ENCODE measurements at places on chromosomes 5 and 9.

- DNase-seq: no peak
Observed at GRCh38 chr9:93662952-93663572, 86.7 kb downstream of the PHF2 start.

DNA sequence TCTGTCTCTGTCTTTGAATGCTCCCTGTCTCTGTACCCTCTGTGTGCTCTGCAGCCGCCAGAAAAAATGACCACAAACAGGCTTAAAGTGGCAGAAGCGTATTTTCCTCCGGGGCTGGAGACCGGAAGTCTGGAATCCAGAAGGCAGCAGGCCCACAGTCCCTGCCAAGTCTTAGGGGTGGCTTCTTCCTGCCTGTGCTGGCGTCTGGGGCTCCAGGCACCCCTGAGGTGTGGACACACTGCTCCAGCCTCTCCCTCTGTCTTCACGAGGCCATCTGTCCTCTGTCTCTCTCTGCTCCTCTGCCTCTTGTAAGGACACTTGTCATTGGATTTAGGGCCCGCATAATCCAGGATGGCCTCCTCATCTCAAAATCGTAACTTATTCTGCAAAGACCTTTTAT, 298.4 kb upstream of the IRX4 start:
- DNase-seq: no peak

GRCh38 chr9:18761742-18762300, 271.2 kb downstream of the SAXO1 start:
- no peak for DNase-seq

DNA sequence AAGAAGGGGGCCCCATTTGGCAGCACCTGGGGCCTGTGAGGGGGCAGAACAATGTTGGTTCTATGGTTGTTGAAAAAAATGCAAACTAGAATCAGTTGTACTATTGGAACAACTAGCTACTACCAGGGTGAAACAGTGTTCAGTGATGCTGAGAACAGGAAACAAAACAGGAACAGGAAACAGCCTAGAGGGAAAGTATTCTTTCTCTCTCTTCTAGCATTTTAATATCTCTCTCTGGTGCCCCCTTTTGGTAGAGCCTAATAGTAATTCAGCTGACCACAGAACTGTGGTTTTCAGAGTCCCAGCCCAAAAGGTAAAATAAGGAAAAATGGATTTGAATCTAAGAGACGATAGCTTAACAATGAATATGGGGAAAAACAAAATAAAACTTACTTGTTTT, 138.0 kb upstream of the KCNN2 start:
- no peak for DNase-seq

- DNase-seq: no peak
Observed at GRCh38 chr5:113807427-113807991, 294.0 kb downstream of the YTHDC2 start.

GRCh38 chr9:138007918-138008841, 130.6 kb downstream of the CACNA1B start:
- no peak for DNase-seq

GRCh38 chr9:133584559-133585476, 24.4 kb downstream of the FAM163B start:
- DNase-seq: peak; percentile 82

DNA sequence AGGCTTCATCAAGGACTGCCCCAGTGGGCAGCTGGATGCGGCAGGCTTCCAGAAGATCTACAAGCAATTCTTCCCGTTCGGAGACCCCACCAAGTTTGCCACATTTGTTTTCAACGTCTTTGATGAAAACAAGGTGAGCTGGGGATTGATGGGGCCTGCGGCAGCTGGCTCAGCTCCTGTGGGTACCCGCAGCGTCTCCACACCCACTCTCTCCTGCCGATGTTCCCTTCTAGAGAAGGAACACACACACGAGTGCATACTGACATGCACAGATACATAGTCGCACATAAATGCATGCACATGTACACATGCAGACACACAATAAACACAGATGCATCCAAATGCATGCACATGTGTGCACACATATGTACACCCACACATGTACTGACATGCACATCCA, 45.6 kb downstream of the NCS1 start:
- DNase-seq: no peak

GRCh38 chr5:141402553-141403243, at the start of gene PCDHGA9:
Gene PCDHGA9, plus strand, starts transcription at chr5:141402778. Its CDS starts 175 bp downstream, at chr5:141402953.
- DNase-seq: no peak

DNA sequence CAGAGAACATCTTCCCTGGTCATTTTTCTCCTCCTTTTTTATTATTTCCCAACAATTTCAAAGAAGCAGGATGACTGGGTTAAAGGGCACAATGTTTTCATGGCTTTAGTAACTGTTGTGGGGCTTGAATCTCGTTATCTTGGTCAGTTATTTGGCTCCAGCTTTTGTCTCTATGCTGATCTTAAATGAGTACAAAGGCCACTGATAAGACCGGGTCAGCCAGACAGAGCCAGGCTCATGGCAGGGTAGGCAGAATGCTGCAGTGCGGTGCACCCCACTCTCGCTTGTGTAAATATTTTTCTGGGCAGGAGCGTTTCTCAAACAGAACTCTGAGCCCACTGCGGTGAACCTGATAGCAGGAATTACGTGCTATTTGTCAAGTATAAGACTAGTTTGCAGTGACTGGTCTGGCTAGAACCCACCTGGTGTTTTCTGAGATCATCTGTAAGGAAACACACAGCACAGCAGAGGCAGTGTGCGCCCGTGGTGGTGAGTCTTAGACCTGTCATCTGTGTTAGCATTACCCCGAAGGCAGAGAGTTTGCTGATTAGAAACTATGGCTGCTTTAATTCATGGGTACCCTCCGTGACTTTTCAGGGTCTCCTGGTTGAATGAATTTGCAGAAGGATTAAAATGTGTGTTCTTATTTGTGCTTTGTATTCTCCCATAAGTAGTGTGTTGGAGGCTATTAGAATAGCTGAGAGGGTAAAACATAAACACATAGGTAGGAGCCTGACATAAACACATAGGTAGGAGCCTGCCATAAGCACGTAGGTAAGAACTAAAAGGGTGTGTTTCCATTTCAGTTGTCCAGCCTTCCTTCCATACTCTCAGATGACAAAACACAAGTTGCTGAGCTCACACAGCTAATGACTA, 158.6 kb upstream of the DMRT1 start:
- no peak for DNase-seq

DNA sequence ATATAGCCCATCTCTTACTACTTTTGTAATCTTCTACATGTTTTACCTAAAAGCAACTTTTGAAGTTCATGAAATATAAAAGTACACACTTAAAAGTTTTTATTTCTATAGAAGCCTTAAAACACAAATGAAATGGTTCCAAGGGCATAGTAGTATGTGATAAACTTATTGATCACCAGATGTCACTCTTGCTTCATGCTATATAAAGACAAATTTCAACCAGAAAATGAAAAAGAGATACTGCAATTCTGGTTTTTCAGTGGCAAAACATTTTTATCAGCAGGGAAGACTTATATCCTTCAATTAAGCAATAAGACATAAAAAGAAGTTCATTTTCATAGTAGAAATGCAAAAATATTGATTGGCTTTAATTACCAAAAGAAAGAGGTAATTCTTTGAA, 69.4 kb upstream of the FBXL17 start:
- no peak for DNase-seq

DNA sequence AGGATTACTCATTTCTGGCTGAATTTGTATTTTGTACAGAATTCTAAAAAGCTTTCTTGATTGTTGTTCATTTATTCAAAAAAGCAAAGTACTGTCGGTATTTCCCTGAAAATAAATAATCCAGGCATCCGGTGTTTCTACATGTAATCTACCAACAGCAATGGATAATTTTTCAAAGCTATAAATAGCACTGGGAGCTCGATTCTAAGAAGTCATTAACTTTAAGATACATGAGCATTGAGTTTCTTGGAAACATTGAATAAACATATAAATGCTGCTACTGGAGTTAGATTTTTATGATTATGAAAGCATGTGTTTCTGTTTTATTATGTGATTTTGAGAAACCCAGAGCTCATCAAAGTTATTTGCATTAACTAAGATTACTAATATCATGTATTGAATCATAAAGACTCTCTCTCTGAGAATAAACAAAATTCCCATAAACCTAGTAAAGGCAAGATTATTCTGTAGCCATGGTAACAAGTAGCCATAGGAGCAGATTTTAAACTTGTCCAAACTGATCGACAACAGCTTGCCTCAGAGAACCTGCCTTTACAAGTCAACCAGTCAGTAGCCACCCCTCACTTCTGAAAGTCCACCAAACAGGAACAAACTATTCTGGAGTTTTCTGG, 197.0 kb downstream of the DRD1 start:
- DNase-seq: no peak

DNA sequence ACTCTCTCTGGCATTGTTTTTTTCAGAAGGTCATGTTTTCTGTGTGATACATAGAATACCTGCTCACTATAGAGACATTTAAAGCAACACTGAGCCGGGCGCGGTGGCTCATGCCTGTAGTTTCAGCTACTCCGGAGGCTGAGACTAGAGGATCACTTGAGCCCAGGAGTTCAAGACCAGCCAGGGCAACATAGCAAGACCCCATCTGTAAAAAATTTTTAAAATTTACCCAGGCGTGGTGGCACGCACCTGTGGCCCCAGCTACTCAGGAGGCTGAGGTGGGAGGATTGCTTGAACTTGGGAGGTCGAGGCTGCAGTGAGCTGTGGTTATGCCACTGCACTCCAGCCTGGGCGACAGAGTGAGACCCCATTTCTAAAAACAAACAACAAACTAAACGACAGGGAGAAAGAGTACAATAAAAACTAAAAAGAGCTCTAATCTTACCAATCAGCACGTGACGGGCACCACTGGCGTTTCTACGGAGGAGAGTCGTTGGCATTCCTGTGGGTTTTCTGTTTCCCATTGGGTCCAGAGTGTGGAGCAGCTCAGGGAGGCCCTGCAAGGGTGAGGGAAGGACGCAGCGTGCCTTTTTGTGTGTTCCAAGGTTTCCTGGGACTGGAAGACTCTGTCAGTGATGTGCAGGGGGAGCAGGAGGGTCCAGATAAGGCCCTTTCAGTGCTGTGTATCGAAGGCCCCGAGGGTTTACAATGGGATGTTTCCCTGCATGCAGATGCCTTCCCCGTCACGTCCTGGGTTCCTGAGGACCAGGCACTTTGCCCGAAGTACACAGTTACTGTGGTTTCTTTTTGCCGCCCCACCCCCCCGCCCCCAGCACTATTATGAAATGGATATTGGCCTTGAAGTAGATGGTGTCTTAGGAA, 7.2 kb upstream of the RNU6ATAC start:
- DNase-seq: no peak

GRCh38 chr9:121768416-121769015, 117.1 kb downstream of the DAB2IP start:
- DNase-seq: no peak

DNA sequence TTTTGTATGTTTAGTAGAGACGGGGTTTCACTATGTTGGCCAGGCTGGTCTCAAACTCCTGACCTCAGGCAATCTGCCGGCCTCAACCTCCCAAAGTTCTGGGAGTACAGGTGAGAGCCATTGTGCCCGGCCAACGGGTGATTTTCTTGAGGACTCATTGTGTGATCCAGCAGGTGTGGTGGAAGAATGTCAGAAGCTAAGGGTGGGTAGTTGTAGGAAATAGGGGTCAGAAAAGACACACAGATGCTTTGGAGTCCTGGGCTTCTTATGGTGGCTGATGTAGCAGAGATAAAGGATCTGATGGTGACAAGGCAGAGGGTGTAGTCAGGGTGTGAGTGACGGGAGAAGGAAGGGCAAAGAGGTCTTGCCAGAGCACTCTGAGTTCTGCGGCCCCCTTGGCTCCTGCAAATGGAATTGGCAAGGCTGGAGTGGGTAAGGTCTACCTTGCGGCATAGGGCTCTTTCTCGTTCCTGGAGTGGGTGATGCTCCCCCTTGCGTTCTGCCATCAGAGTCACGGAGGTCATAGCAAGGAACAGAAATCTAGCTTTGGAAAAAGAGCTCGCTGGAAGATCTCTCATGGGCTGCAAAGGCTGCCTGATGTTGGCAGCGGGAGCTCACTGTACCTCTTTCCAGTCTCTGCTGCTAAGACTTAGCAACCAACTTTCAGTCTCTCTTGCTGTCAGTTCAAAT, 97.2 kb downstream of the SREK1 start:
- no peak for DNase-seq

- DNase-seq: no peak
Observed at GRCh38 chr5:10471677-10472076, 30.0 kb downstream of the ROPN1L start.

DNA sequence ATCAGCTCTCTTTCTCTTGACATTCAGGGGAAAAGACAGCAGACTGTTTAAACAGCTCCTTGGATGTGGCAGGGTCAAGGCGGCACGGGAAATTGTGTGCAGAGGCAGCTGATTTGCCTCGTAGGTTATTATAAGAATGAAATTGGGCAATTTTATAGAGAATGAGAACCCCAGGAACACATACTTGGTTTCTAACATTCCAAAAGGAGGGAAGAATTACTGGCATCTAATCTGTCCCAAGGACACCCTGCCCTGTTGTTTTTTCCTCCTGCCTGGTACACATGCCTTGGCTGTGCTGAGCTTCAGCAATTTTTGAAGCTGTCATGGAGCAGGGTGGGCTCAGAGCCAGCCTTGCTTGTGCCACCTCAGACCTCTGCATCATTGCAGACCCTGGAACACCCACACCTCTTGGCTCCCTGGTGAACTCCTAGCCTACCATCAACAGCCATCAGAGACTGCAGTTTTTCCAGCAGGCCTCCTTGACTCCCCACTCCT, 143.6 kb downstream of the BOD1 start:
- no peak for DNase-seq

DNA sequence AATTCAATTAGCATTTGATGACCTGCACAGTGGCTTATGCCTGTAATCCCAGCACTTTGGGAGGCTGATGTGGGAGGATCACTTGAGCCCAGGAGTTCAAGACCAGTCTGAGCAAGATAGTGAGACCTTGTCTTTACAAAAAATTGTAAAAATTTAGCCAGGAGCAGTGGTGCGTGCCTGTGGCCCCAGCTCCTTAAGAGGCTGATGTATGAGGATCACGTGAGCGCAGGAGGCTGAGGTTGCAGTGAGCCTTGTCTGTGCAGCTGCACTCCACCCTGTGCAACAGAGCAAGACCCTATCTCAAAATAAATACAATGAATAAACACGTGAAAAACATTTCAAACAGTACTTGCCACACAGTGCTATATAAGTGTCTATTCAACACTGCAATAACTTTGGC, 4.2 kb downstream of the ABCA1 start:
- no peak for DNase-seq

DNA sequence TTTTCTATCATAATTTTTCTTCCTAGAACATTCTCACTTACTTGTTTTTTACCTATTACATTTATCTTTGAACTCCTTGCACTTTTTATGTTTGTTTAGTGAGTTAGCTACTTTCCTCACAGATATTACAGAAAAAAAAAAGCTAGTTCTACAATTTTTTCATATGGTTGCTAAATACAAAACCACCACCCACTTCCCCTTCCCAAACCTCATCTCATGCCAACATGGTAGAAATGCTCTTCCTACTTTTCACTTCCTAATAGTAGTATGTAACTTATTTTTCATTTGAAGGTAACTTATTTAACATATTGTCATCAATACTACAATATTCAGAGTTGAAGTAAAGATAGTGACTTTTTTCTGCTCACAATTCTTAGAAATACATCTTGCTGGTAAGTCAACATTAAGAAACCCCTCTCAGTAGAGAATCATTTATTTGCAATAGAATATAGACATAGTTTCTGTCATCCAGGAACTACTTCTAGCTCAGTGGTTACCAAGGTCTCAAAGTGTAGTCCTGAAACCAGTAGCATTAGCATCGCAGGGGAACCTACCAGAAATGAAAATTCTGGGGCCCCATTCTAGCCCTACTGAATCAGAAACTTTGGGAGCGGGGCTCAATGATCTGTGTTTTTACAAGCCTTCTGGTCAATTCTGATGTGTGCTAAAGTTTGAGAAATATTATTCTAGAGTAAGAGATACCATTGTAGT, 1124.6 kb downstream of the DTWD2 start:
- no peak for DNase-seq

All from NCI-H748 treated with DMSO at 0.1 percent for 48 hours (cell line).